ENCODE measurements at places on chromosomes 5 and 9.

DNA sequence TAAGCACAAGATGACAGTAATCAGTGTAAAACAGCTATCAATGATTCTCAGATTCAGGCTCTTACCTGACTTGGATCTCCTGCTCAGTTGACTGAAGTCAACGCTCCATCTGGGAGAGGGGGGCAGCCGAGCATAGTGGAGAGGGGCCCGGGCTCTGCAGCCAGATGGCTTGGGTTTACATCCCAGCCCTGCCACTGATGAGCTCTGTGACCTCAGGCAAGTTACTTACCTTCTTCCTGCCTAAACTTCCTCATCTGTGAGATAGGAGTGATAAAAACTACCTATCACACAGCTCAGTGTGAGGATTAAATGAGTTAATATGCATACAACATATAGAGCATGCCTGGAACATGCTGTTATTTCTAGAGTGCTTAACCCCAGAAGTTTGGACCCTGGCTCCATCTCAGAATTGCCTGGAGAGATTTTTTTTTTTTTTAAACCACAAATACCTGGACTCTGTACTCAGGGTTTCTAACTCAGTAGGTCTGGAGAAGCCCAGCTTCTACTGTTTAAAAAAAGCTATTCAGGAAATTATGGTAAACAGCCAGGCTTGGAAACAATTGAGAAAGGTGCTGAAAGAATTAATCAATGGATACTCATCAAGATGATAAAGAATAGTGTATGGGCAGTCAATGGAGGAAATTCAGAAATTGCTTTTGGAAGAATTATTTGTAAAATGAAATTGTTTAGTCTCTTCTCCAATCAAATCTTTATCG lies 72.2 kb downstream of the ANKRD55 start:
- no peak for DNase-seq

DNA sequence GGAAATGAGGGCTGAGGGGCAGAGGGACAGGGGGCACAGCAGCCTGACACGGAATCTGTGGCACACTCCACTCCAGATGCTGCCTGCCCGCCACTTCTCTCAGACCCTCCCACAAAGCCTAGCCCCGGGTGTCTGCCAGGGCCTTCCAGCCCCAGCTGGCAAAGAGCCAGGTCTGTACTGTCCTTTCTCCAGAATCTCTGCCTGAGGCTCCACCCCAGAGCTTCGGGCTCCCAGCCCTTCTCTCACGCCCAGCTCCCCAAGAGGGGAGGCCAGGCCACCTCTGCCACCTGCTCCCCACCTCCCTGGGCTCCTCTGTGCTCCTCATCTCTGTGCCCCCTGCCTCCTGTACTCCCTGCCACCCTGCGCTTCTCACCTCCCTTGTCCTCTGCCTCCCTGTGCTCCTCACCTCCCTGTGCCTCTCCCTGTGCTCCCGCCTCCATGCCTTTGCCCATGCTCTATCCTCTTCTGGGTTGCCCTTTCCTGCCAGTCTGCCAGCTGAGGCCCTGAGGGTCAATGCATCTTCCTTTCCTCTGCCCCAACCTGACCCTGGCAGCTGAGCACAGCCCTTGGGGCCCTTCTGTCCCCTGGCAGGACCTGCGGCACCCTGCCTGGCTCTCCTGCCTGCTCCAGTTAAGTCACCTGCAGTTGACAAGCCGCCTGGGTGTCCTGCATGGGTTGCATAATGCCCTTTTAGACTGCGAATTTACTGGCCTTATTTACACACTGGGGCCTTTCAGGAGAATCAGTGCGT lies 36.4 kb downstream of the RASGEF1C start:
- no peak for DNase-seq

DNA sequence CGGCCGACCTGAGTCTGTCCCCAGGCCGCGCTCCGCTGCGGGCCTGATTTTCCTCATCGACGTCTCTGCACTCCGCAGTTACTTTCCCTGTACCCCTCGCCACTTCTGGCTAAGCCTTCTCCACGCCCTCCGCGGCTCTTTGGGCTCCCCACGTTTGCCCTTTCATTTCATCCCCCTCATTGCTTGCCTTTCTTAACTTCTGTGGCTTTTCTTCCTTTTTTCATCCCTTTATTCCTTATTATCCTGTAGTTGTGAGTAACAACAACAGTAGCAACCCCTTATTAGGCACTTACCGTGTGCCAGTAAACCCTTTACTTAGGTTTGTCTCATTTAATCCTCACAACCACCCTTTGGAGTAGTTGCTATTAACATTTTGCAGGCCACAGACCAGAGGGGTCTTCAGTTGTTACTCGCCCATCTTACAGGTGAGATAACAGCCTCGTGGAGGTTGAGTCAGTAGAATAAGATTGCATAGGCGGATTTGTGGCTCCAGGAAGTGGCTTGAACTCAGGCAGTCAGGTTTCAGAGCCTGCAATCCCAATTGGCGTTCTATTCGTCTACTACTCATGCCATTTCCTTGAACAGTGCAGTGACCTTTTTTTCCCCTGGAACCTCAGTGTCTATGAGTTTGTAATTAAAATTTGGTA lies 724 bp downstream of the TCERG1 start:
- no peak for DNase-seq

- no peak for DNase-seq
Measured at GRCh38 chr5:135826221-135826525, 8.3 kb upstream of the SLC25A48 start.

GRCh38 chr9:87742813-87743428 lies 17.0 kb downstream of the CTSL start:
- DNase-seq: no peak

- no peak for DNase-seq
Measured at GRCh38 chr9:119137479-119137878, 231.8 kb downstream of the BRINP1 start.

GRCh38 chr9:3696368-3696767 lies 170.6 kb upstream of the RFX3 start:
- no peak for DNase-seq

DNA sequence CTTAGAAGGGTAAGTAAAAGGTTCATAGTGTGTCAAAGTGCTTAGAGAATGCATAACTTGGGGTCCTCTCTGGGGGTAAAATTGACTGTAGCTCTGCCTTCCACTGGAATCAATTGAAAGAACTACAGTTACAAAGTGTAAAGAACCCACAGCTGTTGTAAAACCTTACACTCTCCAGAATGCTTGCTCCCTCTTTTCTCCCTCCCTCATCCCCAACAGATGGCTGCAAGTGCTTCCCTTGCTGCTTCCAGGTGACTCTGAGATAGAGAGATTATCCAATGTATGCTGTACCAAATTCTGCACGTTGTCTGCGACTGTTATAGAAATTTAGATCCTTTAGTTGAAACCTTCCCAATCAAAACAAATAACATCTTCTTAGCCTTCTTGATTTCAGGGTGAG lies 126.0 kb downstream of the STK32A start:
- no peak for DNase-seq
